ENCODE measurements at places on chromosomes 7 and 10. TPM values are rescaled to one million over a fixed set of nuclear protein-coding genes. Genes with fewer than 3 reads are reported as not detected.

The MRPS17 gene
- 21.8 TPM for total RNA-seq

The TRPV5 gene
- not detected for total RNA-seq

The EPO gene
- not detected for total RNA-seq

The SNX13 gene
- 9.8 TPM for total RNA-seq

The NAT16 gene
- not detected for total RNA-seq

The PPP1R17 gene
- not detected for total RNA-seq

The ZNF786 gene
- 11.6 TPM for total RNA-seq

Data from Caki2 (cell line).